H4 (cell line): ENCODE measurements at places on chromosomes 6 and 20. TPM values are rescaled to one million over a fixed set of nuclear protein-coding genes. Genes with fewer than 3 reads are reported as not detected.

The CRIP3 gene
- not detected in 2 replicates for total RNA-seq

GRCh38 chr6:14453712-14454472 lies 336.3 kb downstream of the CD83 start:
- no peak for DNase-seq

- DNase-seq, result no peak
These were observed 64.9 kb downstream of the DLL1 start for GRCh38 chr6:170225852-170226417.

The CTAGE9 gene
- total RNA-seq, result not detected in 2 replicates

GRCh38 chr6:158570681-158570962 lies 10.7 kb downstream of the TMEM181 start:
- DNase-seq, result no peak

DNA sequence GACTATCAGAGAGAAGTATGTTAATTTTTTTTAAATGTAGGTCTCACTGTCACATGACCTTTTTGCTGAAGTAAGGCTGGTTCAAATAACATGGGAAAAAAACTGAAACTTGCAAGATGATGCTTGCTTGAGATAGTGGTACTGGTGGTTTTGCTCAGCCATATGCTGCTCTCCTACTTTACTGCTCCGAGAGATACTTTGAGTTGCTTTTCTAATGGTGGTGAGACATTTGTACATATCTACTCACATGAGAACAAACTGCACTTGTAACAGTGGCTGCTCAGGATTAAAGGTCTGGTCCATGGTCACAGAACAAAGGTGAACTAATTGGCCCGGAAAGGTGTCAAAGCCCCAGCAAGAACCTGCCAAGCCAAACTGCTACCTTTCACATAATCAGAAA lies 106.2 kb upstream of the BEND3 start:
- DNase-seq, result no peak

The LY6G6C gene
- total RNA-seq, result not detected in 2 replicates

The PAK5 gene
- 0.21 and 0.39 TPM in 2 replicates for total RNA-seq
